ENCODE measurements at places on chromosomes 1 and 21. TPM values are rescaled to one million over a fixed set of nuclear protein-coding genes. Genes with fewer than 3 reads are reported as not detected.
A peak's percentile ranks its signal among the peaks of the same experiment; 100 is the strongest.

DNA sequence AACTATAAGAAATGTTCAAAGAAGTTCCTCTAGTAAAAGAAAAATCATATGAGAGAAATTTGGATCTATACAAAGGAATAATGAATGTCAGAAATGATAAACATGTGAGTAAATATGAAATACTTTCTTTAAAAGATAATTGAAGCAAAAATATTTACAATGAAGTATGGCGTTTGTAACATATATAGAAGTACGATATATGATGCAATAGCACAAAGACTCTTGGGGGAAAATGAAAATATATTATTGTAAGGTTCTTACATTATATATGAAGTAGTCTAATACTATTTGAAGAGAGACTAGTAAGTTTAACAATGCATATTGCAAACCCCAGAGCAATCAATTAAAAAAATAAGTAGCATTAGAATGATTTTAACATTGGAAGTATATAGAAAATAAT lies 20.3 kb upstream of the CCN1 start:
- DNase-seq = no peak

The FCMR gene
- 4.3 TPM for polyA plus RNA-seq

- no peak for DNase-seq
Measured at GRCh38 chr1:182066934-182067333, 5.4 kb upstream of the ZNF648 start.

GRCh38 chr1:14404862-14405301 lies 193.6 kb upstream of the KAZN start:
- no peak for DNase-seq

The DEPDC1 gene
- 8.0 TPM for polyA plus RNA-seq

DNA sequence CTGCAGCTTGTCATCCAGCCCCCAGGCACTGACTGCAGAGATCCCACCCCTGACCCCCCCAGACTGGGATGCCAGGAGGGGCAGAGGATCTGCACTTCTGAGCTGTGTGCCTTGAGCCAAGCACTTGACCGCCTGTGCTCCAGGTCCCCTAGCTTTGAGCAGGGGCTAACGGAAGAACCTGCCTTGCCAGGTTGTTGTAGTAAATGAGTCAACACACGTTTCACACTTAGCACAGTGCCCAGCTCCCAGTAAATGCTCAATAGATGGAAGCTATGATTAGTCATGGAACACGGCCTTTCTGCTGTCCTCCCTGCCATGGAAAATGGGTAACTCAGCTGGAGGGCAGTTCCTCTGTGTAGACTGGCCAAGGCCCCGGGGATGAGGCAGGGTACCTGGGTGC lies 24.1 kb downstream of the IFFO2 start:
- DNase-seq = peak; percentile 67

- DNase-seq = peak; percentile 34
Measured at GRCh38 chr1:192812420-192813209, 3.8 kb downstream of the RGS2 start.

- no peak for DNase-seq
Measured at GRCh38 chr21:25701529-25701928, 33.2 kb downstream of the ATP5PF start.

Data from fibroblast of lung (primary cell).